Epithelial cell of esophagus (primary cell): ENCODE measurements at places on chromosomes 7 and 10.

DNA sequence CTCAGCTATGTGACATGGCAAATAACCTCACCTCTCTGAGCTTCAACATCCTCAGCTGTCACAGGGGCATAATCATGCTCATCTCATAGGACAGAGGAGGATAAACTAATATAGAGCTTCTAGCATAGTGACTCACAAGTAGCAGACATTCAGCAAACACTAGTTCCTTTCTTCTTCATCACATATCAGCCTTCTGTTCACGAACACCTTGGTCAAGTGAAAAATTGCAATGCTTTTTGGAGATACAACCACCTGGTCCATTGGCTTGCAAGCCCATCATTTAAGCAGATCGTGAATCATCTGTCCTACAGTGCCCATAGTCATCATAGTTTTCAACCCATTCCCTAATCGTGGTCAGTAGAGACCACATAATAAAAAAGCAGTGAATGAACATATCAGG is 277.9 kb upstream of the YAE1 start:
- DNase-seq = no peak

- DNase-seq = no peak
Measured at GRCh38 chr10:106768204-106768603, 396.3 kb downstream of the SORCS1 start.

DNA sequence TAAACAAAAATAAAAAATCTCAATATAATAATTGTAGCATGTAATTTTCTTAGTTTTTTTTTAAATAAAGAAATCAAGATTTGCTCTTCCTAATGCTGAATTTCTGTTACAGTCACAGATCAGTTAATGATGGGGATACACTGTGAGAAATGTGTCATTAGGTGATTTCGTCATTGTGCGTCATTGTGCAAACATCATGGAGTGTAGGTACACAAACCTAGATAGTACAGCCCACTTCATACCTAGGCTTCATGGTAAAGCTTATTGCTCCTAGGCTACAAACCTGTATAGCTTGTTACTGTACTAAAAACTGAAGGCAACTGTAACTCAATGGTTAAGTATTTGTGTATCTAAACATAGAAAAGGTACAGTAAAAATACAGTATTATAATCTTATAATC is 74.4 kb upstream of the LSM8 start:
- DNase-seq = peak; percentile 85

DNA sequence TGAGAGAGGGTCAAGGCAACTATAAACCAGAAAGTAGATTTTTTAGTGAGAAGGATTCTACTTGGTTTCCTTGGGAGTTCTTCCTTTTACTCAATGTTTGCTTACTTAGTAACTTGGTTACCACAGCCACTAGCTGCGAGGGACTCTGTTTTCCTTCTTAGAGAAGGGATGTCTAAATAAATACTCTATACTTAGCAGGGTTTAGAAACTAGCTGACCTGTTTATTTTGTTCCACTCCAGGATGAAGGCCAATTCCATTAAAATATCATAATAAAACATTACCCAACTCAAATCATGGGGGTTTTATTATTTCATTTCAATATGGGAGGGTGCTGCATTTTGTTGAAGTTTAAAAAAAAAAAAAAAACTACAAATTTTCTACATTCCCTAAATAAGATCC is 87.3 kb downstream of the PPP1R3A start:
- peak; percentile 15 for DNase-seq

GRCh38 chr7:92968502-92968901 is 132.1 kb upstream of the CDK6 start:
- peak; percentile 48 for DNase-seq

- DNase-seq = no peak
Measured at GRCh38 chr7:5557920-5558401, 134.3 kb upstream of the TNRC18 start.

GRCh38 chr10:70169649-70170364 is 507 bp downstream of the SAR1A start:
- DNase-seq = no peak

DNA sequence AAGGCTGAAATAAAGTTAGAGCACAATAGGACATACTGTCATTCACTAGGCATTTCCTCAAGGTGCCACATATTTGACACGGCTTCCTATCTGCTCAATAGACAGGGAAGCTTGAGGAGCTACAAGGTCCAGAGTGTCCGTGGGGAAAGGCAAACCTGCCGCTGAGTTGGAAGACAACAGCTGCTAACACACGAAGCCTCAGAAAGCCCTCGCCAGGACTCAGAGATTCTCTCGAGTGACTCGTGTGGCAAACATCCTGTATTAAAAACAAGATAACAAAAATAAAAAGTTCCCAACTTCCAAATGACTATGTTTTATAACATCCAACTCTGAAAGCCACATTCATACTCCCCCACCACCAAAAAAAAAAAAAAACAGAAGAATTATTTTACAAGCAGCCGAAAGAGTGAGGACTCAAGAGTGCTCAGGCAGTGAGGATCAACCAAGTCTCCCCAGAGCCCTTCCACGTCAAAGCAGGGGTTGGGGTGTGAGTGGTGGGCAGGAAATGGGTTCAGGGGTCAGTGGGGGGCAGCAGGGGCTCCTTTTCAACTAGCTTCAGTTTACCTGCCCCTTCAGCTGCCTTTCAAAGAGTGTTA is 67.6 kb downstream of the STK17A start:
- DNase-seq = no peak

DNA sequence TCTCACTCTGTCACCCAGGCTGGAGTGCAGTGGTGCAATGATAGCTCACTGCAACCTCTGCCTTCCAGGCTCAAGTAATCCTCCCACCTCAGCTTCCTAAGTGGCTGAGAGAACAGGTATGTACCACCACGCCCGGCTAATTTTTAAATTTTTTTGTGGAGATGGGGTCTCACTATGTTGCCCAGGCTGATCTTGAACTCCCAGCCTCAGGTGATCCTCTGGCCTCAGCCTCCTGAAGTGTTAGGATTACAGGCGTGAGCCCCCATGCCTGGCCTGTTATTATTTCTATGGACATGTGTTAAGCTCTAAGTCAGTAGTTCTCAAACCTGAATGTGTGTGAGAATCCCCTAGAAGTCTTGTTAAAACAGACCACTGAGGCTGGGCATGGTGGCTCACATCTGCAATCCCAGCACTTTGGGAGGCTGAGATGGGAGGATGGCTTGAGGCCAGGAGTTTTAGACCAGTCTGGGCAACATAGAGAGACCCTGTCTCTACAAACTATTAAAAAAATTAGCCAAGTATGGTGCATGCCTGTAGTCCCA is 24.5 kb downstream of the TMEM270 start:
- DNase-seq = no peak

DNA sequence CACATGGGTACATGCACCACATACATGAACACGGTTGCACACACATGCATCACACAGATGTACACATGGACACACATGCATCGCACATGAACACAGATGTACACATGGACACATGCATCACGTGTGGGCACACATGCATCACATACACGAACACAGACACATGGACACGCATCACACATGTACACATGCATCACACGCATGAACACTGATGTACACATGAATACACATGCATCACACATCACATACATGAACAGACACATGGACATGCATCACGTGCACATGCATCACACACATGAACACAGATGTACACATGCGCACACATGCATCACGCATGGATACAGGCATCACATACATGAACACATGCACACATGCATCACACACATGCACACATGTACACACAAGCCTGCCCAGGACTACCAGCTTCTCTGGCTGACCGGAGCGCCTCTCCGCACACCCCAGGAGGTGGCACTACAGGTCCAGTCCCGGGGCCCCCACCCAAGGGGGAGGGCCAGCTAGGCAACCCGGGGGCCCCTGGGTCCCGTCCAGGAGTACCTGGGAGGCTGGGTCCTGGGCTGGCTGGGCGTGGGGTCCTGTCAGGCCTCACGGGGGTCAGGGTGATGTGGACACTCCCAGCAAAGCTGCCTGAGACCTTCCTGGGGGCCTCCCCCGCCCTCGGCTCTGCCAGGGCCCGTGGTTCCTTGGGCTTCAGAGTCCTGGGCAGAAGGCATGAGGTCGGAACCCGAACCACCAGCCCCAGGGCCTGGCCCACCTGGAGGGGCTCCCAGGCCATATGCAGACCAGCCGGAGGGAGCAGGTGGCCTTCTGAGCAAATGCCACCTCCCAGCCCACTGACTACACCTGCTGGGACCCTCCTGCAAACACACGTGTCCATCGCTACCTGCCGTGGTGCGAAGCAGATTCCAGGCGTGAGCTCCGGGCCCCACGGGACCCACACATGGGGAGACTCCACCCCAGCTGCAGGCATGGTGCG is 19.6 kb downstream of the MICALL2 start:
- no peak for DNase-seq

DNA sequence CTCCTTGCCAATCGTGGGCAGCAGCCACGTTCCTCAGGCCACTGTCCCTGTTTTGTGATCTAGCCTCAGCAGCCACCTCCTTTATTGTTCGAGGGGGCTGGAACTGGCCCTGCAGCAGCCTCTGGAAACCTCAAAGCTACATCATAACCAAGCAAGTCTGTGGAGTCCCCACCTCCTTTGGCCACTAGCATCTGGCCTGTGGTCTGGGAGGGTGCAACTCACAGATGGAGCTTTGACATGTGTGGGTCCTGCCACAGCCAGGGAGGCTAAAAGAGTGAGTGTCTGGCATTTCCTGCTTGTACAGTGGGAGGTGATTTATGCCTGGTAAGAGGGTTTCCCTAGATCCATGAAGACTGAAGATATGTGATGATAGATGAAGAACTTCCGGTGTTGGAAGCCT is 32.3 kb upstream of the NUB1 start:
- no peak for DNase-seq

GRCh38 chr7:26416004-26416403 is 124.3 kb downstream of the SNX10 start:
- no peak for DNase-seq
